Pulmonary artery endothelial cell (primary cell): ENCODE measurements at places on chromosomes 3 and 15.

DNA sequence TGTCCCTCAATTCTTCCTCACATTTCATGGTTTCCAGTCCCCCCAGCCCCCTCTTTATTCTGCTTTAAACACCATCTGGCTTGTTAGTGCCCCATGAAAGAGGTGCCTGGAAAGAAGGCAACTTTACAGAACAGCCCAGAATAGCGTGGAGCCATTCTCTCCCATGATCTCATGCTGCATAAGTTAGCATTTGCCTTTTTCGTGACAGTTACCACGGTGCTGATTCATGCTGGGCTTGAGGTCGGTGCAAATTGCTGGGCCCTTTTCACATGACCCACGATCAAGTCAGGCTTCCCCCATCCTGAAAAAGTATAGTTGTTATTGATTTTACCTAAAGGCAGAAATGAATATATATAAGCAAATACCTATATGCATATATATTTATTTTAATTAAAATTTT lies 29.6 kb downstream of the SQOR start:
- no peak for DNase-seq

DNA sequence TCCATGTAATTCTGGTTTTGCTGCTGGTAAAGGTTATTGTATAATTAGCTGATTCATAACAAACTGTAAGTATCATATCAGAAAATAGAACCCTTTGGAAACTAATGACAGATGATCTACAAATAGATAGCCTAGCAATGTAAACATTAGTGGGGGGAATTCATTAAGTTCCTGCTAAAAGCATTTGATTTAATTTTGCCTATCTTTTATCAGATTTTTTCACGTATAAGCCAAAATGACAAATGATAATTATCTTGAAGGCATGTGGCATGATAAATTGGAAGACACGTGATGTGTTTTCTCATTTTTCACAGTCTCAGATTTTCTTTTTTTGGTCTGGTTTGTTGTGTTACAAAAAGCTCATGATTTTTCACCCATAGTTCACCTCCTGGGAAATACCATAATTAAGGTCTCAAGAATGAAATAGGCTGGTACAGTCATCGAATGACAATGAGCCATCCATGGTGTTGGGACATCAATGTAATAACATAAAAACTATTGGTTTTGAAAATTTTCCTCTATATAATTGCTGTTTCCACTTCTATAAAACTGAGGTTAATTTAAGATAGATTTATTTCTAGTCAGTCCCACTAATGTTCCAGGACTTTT lies 325.9 kb upstream of the TBL1XR1 start:
- DNase-seq: no peak

DNA sequence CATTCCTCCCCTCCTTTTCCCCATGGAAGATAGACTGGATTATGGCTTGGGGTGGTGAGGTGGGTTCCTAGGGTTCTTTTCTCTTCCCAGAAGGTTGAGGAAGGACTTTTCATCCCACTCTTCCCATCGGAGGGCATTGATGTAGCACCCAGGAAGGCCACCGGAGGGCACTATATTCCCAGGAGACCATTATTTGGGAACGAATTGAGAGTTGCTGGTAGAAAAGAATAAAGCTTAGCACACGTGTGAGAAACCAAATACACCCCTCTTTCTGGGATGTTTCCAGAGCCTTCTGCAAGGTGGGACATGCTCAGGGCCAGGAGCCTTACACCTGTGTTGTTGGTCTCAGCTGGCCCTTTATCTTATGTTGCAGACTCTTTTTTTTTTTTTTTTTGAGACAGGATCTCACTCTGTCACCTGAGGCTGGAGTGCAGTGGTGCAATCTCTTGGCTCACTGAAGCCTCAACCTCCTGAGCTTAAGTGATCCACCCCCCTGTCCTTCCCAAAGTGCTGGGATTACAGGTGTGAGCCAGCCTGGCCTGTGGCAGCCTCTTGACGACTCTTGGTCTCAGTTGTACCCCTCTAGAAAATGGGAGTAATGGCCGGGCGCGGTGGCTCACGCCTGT lies 6.3 kb upstream of the CDC25A start:
- DNase-seq: no peak

DNA sequence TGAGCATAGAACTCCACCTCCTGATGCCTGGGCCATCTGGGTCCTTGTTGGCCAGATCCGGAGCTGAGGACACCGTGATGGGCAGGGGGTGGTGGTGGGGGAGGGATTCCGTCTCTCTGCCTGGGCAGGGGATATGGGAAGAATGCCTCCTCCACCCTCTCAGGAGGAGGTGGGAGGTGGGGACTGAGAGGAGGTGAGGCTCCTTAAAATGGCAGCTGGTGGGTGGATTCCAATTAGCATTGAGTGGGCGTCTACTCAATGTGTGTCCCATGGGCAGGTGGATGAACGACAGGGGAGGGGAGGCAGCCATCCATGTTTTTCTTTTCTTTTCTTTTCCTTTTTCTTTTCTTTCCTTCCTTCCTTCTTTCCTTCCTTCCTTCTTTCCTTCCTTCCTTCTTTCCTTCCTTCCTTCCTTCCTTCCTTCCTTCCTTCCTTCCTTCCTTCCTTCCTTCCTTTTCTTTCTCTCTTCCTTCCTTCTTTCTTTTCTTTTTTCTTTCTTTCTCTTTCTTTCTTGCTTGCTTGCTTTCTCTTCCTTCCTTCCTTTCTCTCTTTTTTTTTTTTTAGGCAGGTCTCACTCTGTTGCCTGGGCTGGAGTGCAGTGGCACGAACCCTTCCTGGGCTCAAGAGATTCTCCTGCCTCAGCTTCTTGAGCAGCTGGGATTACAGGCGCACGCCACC lies 5.0 kb downstream of the SLC28A1 start:
- DNase-seq: no peak

DNA sequence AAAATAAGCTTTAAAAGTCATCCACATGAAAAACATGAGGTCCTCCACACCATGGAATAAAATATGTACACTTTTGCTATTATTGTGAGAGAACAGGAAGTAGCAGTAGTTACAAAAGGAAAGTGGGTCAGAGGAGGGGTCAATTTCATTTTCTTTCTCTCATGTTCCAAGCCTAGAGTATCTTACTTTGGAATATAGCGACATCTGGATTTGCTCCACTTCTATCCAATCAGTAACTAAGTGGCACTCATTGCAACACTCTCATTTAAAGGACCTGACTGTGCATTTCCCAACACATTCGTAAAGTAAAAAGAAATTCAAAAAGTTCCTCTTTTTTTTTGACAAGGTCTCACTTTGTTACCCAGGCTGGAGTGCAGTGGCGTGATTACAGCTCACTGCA lies 637.3 kb downstream of the TUSC7 start:
- peak; percentile 30 for DNase-seq

DNA sequence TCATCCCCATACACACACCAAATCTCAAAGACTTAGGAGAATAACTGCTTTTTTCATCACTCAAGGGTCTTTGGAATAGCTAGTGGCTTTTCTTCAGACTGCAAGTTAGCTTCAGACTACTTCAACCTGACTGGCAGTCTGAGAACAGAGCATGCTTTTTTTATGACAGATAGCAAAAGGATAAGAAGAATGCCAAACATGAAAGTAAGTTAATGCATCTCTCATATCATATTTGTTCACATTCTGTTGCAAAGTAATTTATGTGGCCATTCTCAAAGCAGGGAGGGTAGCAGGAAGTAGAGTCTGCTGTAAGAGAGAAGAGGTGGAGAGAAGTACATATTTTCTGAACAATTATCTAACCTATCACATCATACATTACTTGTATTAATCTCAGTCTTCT lies 544.4 kb downstream of the ZPLD1 start:
- DNase-seq: no peak

DNA sequence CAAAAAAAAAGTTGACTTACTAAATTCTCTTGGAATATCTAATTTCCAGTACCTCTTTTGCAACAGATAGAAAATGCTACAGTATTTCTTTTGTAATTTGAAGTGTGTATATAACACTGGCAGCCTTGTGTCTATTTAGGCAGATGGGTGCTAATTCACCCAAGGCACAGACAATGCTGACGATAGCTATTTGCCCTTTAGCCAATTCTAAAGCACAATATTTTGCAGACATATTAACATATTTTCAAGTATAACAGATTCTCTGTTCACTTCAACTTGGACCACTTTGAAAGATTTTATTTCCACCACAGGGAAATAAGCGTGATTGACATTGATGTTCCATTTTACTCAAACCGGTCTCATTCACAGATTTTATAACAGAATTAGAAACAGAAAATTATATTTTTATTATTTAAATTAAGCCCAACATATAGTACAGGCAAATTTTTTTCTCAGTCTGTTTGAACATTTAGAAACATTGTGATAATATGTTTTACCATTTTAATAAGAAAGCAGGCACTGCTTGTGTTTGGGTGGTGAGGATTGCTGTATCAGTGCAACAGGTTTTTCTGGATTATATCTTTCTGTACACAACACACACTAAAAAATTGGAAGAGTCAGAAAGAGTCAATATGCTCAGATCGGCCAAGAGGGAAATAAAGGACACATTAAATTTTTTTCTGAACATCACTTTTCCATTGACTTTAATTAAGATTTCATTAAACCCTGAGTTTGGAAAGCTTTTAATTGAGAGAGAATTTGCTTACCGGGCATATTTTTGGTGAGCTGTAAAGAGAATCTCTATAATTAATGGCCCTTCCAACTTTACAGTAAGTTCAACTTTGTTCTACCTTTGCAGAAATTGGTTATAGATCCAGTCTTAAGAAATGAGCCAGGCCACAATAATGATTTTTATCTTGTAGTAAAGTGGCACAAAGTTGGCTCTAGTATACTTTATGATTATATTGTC lies 327.3 kb upstream of the NR2F2 start:
- DNase-seq: no peak

GRCh38 chr3:195129072-195129643 lies 141.8 kb downstream of the XXYLT1 start:
- no peak for DNase-seq

GRCh38 chr3:28328188-28329151 lies 20.1 kb upstream of the ZCWPW2 start:
- no peak for DNase-seq

DNA sequence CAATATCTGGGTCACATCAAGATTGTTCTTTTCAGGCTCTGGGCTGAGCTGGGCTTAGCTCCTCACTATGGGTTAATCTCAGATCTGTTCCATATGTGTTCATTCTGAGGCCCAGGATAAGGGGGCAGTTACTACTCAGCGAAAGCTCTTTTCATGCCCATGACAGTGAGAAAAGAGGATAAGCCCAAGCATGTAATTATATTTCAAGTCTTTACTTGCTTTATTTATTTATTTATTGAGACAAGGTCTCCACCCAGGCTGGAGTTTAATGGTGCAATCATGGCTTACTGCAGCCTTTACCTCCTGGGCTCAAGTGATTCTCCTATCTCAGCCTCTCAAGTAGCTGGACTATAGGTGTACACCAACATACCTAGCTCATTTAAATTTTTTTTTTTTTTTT lies 44.7 kb upstream of the SELENOK start:
- no peak for DNase-seq

DNA sequence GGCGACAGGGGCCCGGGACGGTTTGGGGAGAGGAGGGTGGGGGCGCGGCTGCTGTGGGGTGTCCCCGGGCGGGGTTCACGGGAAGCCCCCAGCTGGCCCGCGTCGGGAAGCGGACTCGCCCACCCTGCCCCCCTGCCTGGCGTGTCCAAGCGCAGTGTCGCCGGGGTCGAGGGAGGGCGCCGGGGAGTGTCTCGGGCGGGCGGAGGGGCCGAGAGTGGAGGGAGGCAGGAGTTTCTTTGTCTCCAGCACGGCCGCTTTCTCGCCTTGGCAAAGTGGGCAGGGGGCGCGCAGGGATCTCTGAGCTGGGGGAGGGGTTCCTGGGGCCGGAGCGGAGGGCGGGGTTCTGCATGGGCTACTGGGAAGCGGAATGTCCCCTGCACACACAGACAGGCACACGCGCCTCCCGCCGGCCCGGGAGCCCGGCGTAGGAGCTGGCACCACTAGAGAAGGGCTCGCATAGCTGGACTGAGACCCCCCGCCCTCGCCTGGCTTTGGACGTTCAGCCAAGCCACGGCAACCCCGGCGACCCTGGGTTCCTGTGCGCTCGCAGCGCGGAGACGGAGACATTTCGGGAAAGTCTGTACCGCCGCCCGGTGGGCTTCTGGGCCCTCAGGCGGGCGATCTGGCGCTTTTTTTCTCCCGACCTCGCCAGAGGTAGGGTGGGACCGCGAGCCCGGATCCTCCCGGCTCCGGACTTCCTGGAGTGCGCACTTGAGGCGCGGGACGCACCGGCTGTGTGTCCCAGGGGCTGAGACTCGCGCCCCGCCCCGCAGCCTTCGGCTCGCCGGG lies 822 bp downstream of the ST8SIA2 start:
- no peak for DNase-seq

- DNase-seq: no peak
These were observed 24.5 kb upstream of the BDH1 start for GRCh38 chr3:197580253-197580691.

DNA sequence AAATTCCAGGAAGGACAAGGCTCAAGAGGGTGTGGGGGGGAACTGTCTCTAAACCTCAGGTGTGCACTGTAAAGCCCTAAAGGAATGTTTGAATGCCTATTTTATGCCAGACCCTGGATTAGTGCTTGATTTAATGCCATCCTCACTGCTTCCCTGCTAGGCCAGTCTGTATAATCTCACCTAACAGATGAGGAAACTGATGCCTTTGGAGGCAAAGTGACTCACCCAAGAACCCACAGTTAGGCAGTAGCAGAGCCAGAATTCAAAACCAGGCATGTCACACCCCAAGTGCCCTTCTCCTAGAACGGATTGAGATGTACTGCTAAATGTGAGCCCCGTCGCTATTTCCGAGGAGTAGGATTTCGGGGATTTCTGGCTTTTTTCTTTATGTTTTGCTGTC lies 7.8 kb downstream of the CAMK1 start:
- no peak for DNase-seq

DNA sequence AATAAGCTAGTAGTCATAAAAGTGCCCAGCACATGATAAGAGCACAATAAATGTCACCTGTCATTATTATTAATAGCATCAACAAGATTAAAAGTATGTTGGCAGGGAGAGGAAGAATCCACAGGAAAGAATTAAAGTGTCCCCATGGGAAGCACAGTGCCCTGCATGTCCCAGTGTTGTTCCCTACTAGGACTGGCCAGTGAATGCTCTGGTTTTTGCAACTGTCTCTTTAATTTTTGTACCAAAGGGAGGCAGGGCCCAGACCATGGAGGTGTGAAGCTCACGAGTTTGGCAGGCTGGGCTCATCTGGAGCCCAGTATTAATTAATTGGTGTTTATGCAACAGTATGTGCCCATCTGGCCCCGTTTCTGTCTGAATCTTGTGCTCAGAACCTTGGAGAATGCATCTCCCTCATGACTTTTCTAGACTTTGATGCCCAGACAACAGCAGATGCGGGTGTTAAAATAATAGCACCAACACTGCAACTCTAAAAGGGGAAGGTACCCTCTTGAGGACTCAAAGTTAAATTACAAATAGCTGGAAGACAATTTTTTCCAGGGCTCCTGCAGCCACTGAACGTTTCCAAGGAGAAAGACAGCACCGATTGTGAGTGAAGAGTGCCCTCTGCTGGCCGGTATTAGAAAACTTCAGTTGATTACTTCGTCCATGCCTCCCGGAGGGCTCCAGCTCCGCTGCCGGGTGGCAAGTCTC lies 71.9 kb upstream of the SPATA12 start:
- DNase-seq: peak; percentile 43
